Activated CD8-positive, alpha-beta memory T cell treated with anti-CD3 and anti-CD28 coated beads for 4 hours (primary cell): ENCODE measurements at places on chromosomes 2 and 18.

GRCh38 chr18:32110005-32110404, 18.3 kb downstream of the RNF138 start:
- DNase-seq, result no peak

GRCh38 chr2:233810385-233810784, 32.3 kb downstream of the MROH2A start:
- DNase-seq, result no peak

DNA sequence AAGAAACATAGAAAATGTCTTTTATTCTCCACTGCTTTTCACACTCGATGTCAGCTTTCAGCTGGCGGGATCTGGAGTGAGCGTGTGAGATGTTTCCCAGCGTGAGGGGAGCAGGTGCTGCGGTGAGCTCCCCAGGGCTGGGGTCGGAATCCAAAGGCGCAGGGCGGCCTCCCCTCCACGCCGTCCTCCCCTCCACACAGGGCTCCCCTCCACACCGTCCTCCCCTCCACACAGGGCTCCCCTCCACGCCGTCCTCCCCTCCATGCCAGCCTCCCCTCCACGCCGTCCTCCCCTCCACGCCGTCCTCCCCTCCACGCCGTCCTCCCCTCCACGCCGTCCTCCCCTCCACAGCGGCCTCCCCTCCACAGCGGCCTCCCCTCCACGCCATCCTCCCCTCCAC, 26.9 kb upstream of the KCNG2 start:
- DNase-seq, result no peak

GRCh38 chr18:13793819-13794218, 30.1 kb upstream of the MC5R start:
- no peak for DNase-seq

DNA sequence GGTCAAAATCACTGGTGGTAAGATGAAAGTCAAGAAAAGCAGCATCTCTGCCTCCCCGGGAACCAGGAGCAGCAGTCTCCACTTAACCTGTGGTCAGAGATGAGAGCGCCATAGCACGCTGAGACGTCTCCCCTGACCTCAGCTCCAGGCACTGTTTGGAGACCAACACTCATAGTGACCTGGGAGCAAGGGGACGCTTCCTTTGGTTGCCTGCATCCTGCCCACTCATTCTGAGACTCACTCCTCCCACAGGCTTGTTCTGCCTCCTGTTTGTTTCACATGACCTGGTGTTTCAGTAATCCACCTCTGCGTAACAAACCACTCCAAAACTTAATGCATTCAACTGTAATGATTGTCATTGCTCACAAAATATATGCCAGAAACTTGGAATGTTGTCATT, 139.3 kb downstream of the ACOXL start:
- no peak for DNase-seq

DNA sequence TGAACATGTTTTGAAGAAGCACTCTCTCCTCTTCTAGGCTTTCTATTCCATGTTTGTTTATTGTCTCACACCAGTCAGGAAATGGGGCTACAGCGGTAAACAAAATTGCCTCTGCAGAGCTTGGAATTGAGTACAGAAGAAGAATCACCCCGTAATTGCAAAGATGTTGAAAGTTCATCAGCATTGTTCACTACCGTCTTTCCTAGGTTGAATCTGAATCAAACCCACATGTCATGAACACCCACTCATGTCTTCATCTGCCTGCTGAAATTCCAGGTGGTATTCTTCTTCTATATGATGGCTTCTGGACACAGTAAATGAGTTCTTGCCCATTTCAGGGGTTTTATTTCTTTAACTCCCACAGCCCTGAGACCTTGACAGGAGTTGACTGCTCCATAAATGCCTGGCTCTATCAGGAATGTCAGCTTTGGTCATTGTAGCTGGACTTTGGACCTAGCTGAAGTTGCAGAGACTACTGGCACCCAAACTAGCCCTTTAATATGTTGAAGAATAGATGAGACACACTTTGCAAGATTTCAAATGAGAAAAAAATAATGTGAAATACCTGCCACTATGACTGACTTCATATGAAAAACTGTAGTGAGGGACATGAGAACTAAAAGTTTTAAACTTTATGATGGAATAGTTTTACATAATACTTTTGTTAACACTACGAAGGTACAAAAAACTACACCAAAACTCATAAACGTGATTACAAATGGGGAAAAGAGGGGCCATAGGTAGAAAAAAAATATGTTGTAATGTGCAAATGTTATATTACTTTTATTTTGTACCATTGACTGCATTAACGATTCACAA, 1235.3 kb upstream of the ZEB2 start:
- no peak for DNase-seq

DNA sequence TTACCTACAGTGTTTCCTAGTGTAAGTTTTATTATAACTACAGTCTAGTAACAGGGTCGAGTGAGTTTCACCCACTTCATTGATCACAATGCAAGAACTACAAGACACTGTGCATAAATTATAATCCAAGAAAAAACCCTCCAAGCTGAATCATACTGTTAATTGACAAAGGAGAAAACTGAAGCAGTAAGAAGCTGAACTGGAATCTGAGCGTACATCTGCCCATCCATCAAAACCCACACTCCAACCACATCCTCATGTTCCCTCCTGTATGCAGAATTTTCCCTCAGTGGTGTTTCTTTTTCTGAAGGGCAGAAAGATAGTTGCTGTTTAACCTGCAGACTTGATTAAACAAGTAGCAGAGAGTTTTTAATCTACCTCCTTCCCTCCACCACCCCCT, 49.5 kb upstream of the KIDINS220 start:
- DNase-seq, result no peak

DNA sequence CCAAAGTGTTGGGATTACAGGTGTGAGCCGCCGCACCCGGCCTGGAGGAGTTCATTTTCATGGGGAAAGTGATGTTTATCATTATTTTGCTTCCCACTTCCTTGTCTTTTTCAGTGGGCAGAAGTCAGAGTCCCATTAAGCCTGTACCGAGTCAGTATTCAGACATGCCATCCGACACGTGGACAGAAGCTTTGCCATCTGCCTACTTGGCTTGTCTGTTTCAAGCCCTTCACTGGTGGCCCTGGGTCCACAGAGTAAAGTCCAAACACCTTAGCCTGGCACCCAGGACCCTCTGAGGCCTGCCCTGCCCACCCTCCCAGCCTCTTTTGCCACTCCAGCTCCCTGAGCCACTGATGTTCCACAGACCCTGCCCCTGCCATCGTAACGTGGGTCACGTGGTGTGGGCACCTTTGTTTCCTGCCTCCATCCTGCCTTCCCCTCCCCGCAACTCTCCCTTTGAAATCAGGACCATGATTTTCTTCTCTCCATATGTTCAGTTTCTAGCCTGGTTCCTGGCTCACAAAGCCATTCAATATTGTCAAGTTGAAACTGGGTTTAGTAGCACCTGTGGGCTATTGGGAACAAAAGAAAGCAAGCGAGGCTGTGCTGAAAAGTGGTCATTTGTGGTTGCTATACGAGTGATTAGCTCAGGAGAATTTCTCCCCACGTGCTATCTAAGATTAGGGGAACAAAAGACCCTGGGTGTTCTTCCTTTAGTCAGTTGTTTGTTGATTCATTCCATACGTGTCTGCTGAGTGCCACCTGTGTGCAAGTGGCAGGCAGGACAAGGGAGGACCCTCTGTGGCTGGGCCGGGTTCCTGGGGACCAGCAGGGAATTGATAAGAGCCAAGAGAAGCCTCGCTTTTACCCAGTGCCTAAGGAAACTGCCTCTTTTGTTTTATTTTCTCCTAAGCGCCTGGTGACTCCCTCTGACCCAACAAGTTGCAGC, 5.1 kb upstream of the ODC1 start:
- DNase-seq, result no peak

DNA sequence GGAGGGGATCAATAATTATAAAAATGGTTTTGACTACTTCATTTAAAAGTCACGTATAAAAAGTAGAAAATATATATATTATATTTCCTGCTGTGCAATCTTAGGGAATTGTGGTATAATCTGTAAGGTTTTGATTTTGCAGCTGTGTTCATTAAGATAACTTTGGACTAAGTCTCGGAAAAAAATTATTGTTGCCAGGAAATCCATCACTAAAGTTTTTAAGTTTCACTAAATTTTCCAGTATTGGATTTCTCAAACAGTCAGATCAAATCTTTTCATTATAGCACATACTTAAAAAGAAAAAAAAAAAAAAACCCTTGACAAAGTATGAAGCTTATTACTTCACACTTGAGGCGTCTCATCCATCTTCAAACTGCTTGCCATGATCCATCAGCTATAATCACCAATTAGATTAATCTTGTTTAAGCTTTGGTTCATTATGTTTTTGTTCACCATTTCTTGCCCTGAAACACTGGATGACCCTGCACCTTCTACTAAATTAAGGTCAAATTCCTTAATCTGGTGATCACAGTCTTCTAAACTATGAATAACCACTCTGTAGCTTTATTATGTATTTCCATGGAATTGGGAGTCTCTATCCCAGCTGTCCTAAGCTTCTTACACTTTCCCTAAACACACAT, 326.6 kb upstream of the COL3A1 start:
- no peak for DNase-seq

- DNase-seq, result no peak
These were observed 39.4 kb downstream of the HADHB start for GRCh38 chr2:26284132-26284531.

GRCh38 chr2:178747767-178748166, 59.5 kb downstream of the TTN start:
- no peak for DNase-seq

DNA sequence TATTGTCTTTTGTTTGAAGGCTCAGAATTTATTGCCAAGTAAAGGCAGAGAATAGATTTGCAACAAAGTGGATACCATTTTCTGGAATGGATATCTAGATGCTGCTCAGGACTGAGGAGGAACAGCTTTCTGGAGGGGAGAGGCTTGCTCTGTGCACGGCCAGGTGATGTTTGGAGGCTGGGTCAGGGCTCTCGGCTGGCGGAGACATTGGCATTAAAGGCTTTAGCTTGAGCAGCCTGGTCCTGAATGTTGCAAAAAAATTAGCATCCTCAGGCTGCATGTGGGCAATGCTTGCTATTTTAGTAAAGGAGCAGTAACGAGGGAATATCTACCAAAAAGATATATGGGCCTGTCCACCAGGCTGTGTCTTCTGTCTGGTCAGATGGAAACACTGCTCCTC, 20.4 kb downstream of the RNF144A start:
- DNase-seq, result no peak

DNA sequence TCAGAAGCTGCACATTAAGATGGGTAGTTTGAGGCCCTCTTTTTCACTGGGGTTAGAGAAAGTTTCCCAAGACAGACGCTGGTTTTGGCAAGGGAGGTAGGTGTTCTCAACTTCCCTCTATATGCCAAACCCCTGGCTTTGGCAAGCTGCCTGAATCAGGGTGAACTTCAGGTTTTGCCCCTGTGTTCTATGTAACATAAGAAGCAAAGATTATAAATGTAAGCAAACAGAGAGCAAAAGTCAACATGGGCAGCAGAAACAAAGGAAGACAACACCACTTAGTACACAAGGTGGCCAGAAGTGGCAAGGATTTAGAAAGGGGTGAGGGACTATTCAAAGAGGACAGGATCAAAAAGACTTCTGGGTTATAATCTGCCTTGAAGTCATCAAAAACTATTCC, 70.5 kb upstream of the TFCP2L1 start:
- no peak for DNase-seq

DNA sequence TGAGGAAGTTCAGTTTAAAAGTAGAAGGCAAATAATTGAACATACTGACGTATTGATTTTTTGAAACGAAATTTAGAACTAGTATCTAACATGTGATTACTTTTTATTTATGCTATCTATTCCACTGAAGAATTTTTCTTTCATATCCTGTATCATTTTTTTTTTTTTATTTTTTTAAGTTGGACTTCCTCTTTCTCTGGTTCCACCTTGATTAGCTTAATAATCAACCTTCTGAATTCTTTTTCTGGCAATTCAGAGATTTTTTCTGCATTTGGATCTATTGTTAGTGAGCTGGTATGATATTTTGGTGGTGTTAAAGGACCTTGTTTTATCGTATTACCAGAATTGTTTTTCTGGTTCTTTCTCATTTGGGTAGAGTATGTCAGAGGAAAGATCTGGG, 411.2 kb downstream of the SOX11 start:
- no peak for DNase-seq

- DNase-seq, result no peak
These were observed 91.7 kb downstream of the SESTD1 start for GRCh38 chr2:179172894-179173293.

DNA sequence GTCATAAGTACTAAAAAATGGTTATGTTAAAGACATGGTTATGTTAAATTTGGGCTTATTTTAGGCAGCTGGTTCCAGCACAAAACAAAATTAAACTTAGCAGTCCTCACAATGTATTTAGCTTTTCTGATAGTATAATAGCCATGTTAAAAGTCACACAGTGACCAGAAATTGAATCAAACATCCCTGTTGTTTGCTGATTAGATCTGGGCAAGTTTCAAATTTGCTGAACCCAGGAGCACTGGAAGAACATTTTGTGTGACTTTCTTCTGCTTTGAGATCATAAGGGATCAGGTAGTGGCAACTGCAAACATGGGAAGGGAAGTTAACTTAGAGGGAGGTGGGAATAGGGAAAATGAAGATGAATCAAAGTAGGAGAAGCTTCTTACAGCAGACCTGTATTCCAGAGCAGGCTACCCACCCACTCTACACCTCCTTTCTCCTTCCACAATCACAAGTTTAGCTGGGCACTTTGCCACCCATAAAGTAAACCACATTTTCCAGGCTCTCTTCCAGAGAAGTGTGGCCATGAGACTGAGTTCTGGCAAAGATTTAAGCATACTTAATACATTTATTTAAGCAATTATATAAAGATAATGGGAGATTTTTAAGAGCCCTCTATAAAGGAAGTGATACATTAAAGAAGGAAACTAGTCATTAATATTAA, 616.1 kb upstream of the LRATD1 start:
- DNase-seq, result no peak

DNA sequence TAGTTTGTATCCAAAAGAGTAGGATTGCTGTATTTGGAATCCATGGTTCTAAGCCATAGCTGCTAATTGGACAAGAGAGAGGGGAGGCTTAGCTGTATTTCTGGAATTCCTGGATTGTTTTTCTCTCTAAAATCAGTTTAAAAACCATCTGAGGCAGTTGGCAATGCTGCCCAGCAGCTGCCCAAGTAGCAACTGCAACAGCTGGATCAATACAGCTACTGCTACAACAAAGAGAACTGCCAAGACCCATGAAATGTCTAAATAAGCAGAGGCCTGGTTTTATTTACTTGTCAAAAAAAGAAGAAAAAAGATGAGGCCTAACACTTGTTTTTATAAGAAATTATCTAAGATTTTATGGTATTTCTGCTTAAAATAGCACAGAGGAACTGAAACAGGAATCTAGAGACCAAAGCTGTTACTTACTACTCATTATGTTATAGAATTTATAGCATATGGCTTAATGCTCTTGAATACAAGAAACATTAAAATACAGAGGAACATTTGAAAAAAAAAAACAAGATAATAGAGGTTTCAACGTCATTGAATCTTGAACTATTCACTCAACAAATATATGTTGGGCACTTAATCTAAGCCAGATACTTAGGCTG, 39.1 kb downstream of the TMEFF2 start:
- DNase-seq, result no peak

- no peak for DNase-seq
These were observed 443.9 kb upstream of the VRK2 start for GRCh38 chr2:57602733-57603132.

GRCh38 chr2:86140969-86141392, 34.9 kb downstream of the PTCD3 start:
- no peak for DNase-seq

- DNase-seq, result no peak
These were observed 96.9 kb downstream of the TANC1 start for GRCh38 chr2:159065313-159065712.
